ENCODE measurements at places on chromosomes 3 and 15.

DNA sequence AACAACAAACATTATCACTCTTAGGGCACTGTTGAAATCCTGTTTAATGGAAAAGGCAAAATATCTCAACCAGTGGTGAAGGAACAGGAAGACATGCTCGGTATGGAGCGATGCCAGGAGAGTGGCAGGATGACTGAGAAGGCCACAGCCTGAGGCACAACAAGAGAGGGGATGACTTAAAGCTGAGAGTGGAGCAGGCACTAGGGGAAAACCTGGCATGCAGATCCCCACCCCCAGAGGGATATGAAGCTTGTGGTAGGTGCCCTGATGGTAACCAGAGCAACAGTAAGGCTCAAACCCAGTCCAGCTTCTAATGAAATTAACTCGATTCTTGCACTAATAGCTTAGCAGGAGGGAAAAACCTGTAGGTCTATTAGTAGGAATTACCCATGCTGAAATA is 40.4 kb downstream of the LYSMD4 start:
- DNase-seq: no peak

GRCh38 chr15:44066211-44066827 is 128.8 kb downstream of the FRMD5 start:
- DNase-seq: peak; percentile 1

- DNase-seq: no peak
Observed at GRCh38 chr3:77460326-77460725, 420.4 kb downstream of the ROBO2 start.

DNA sequence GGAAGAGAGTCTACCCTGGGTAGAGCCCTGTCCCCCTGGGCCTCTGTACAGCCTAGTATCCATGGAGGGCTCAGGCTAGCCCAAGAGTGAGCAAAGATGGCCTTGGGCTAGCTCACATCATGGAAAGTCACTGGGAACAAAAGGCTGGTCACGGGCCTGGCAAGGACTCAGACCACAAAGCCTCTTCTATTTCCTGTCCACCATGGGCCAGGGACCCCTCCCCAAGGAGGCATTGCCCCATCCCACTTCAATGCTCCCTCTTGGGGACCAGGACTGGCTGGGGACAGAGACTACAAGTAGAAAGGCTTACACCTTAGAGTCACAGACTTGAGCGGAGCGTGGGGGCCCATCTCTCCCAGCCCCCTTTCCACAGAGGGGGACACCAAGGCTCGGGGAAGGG is 16.9 kb downstream of the DUSP7 start:
- no peak for DNase-seq

GRCh38 chr3:153439780-153440179 is 277.8 kb downstream of the RAP2B start:
- DNase-seq: no peak

- no peak for DNase-seq
Observed at GRCh38 chr15:98530570-98530969, 117.8 kb upstream of the IGF1R start.

DNA sequence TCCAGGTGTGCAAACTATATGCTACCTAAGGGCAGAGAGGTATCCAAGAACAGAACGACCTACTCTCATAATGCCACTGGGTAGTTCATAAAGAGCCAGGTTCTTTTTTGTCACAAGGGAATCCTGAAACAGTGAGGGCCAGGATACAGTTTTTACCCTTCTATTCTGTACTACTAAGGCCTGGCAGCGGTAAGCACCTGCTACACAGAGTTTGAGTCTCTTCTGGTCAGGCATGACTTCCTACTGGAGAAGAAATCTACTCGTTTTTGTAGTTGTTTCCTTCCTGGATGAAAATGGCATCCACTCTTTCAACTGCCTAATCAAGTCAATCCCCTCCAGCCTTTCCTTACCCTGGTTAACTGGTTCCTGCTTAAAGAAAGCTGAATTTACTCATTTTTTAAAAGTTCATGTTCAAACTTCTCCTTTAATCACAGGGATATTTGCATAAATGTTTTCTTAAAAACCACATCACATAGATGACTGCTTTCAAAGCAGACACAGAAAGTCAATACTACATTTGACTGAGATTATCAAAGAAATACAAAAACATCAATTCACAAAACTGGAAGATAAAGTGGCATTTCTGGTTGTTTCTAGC is 40.0 kb downstream of the MAP4 start:
- no peak for DNase-seq

GRCh38 chr3:105385819-105386508 is 19.3 kb downstream of the ALCAM start:
- DNase-seq: no peak

DNA sequence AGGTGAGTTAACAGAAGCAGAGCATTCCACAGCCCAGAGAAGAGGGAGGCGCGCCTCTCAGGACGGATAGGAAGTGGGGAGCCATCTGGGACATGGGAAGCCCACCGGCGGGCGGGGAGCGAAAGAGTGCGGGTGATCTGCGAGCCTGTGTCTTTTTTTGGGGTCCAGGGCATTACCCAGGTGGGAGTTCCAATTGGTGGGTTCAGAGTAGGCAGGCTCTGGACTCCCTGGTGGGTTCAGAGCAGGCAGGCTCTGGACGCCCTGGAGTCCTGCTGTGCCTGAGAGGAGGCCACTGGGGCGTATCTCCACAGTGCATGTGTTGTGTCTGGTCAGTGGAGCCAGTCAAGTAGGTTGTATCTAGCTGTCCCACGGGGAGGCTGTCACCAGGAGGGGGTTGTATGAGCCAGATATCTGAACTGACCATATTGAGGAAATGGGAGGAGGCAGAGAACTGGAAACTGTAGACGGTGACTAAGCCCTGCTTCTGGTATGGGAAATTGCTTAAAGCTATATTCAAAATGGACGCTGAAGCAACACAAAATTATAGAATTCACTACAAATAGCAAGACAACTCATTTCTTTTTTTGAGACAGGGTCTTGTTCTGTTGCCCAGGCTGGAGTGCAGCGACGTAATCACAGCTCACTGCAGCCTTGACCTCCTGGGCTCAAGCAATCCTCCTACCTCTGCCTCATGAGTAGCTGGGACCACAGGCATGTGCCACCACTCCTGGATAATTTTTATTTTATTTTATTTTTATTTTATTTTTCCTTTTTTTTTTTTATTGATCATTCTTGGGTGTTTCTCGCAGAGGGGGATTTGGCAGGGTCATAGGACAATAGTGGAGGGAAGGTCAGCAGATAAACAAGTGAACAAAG is 34.5 kb upstream of the CHST2 start:
- DNase-seq: no peak

- DNase-seq: no peak
Observed at GRCh38 chr3:12231431-12231830, 57.4 kb upstream of the PPARG start.

- no peak for DNase-seq
Observed at GRCh38 chr3:65678516-65678915, 360.2 kb downstream of the MAGI1 start.

DNA sequence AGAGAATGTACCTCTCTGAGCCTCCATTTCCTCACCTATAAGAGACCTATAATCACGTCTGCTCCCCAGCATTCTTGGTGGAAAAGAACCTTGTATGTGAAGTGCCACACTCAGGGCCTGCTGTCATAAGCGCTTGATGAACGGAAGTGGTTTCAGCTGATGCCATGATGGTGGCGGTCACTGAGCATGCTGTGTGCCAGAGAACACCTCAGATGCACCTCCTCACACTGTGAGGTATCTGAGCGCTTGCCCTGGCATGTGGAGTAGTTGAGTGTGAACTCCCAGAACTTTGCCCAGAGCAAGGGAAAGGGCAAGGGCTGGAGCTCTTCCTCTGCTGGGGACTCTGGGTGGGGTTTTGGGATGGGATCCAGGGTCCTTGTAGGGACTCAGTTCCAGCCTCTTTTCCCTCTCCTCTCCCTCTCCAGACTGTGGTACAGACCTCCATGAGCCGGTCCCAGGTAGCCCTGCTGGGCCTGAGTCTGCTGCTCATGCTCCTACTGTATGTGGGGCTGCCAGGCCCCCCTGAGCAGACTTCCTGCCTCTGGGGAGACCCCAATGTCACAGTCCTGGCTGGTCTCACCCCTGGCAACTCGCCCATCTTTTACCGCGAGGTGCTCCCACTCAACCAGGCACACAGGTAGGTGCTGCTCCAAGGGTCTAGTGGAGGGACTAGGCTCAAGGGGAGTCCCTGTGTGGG is 2.7 kb downstream of the ABHD14A start:
- no peak for DNase-seq

DNA sequence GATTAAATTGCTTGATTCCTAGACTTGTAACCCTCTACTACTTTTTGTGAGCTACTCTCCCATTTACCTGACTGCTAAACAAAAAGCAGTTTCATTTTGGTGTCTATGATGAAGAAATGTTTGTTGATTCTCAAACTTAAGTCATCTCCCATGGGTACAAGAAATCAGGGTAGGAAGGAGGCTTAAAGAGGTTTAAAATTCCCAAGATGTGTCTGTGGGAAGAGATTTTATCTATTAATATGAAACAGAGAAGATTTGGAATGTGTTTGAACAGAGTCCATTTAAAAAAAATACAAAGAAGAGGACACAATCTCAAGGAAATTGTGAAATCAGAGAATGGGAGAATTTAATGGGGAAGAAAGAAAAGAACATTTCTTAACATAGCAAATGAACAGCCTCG is 14.8 kb downstream of the P3H2 start:
- DNase-seq: no peak

GRCh38 chr3:143952569-143953072 is 19.0 kb upstream of the DIPK2A start:
- DNase-seq: no peak

GRCh38 chr3:60788185-60788584 is 463.1 kb downstream of the FHIT start:
- no peak for DNase-seq

DNA sequence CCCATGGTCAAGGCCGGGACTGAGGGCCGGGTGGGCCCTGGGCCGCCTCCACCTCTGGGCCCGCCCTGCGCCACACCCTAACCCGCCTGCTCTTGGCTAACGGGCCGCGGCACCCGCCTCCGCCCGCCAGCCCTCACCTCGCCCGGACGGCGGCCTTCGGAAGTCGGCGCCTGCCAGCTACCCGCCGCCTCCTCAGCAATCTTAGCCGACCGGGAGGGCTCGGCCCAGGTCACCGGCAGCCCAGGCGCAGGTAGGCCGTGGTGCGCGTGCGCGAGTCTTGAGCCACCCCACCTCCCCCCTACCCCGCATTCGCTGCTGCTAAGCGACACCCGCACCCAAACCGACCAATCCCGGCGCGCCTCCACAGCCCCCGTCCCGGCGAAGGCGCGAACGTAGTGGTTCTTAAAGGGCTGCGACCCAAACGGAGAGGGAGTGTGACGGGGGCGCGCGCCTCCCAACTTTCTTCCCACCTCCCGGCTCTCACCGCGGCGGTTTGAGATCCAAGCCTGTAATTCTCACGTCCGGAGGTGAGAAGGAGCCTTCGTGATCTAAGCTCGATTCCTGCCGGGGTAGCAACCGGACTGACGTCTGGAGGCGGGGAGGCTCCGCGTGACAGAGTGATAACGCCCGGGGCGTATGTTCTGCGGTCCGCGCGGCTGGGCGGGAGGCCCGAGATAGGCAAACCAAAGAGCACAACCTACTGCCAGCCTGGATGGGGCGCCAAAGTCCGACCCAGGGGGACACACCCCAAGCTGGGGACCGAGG is at the start of gene SEC22C:
Gene SEC22C, minus strand, starts transcription at position 259 of the 765 bp plus-strand sequence. CDS start 12,921 bp downstream, outside the sequence.
- DNase-seq: peak; percentile 57

GRCh38 chr3:12490547-12490946 is 6.3 kb downstream of the TSEN2 start:
- no peak for DNase-seq

- DNase-seq: no peak
Observed at GRCh38 chr3:141539431-141540187, 52.8 kb downstream of the RASA2 start.

GRCh38 chr15:55496716-55497115 is 11.3 kb downstream of the DNAAF4 start:
- DNase-seq: no peak

GRCh38 chr3:52879581-52879980 is 17.8 kb downstream of the STIMATE start:
- DNase-seq: no peak

- no peak for DNase-seq
Observed at GRCh38 chr3:16606398-16606797, 1.2 kb upstream of the DAZL start.

DNA sequence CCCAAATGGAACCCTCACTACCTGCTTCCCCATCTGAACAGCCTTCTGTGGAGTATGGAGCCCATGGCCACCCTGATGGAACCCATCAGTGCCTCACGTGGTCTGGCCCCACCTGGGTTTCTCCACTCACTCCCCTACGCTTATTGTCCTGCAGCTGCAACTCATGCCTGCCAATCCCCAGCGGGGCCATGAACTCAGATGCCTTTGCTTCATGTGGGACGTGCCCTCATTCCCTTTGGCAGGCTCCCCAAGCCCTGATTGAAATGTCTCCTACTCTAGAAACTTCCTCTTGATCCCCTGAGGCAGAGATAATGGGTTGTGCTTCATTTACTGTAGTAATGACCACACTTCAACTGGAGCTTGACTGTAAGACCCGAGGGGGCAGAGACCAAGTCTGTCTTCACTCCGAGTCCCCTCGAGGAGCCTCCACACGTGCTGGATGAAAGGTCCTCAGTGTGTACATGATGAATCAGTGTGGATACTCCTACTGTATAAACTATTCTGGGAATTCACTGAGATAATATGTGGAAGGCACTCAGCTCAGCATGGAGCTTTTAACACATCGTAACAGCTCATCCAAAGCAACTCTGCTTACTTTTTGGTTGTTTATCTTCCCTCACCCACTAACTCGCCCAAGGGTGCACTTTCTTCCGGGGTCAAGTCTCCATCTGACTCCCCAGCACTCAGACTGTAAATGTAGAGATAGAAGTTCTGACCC is 232.8 kb upstream of the BHLHE40 start:
- DNase-seq: no peak

GRCh38 chr3:180433152-180433551 is 168.8 kb upstream of the TTC14 start:
- no peak for DNase-seq

- DNase-seq: no peak
Observed at GRCh38 chr3:152282813-152283212, 14.1 kb downstream of the MBNL1 start.

DNA sequence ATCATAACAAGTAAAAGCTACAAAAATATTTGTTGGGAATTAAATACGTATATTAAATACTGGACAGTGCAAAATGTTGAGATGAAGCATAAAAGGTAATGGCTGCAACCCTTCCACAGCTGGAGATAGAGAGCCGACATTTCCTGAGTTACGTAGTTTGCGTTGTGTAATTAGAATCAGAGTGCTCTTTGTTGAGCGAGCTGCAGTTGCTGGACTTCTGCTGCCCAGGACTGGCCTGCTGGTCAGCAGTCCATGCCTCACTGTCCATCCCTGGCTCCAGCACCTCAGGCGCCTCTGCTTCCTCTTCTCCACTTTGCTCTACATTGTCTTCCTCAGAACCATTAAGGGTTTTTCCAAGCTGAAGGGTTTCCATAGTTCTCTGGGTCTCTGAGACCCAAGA is 28.4 kb upstream of the SHC4 start:
- no peak for DNase-seq

All from NCI-H187 (cell line).